ENCODE measurements at places on chromosomes 6 and 20.

DNA sequence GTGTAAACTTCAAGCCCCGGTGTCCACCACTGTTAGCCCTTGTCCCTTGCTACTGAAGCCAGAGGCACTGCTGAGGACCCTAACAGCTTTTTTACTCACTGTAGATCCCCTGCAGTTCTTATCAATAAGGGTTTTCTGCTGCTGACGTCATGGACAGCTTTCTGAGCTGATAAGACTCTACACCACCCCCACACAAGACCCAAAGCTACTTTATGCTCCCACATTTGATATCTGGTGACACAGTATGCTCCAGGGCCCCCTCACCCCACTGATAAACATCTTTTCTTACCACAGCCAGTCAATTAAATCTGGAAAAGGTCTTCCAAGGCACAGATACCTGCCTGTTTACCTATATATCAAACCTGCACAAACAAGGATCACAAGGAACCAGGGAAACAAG lies 65.3 kb downstream of the NUS1 start:
- no peak for DNase-seq

DNA sequence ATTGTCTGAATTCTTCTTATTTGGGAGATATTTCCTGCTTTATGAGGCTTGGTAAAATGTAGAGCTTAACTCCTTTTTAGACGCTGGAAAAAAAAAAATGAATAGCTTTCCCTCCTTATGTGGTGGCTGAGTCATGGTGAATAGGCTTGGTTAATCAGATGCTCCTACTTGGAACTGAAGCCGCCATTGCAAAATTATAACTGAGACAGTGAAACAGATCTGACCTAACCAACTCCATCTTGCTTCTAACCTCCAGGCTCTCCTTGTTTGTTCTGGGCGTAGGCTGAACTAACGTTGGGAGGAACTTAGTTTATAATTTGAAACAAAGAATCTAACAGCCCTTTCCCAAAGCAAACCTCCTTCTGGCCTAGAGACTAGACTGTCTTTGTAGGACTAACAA lies 43.2 kb upstream of the PLCB4 start:
- no peak for DNase-seq

DNA sequence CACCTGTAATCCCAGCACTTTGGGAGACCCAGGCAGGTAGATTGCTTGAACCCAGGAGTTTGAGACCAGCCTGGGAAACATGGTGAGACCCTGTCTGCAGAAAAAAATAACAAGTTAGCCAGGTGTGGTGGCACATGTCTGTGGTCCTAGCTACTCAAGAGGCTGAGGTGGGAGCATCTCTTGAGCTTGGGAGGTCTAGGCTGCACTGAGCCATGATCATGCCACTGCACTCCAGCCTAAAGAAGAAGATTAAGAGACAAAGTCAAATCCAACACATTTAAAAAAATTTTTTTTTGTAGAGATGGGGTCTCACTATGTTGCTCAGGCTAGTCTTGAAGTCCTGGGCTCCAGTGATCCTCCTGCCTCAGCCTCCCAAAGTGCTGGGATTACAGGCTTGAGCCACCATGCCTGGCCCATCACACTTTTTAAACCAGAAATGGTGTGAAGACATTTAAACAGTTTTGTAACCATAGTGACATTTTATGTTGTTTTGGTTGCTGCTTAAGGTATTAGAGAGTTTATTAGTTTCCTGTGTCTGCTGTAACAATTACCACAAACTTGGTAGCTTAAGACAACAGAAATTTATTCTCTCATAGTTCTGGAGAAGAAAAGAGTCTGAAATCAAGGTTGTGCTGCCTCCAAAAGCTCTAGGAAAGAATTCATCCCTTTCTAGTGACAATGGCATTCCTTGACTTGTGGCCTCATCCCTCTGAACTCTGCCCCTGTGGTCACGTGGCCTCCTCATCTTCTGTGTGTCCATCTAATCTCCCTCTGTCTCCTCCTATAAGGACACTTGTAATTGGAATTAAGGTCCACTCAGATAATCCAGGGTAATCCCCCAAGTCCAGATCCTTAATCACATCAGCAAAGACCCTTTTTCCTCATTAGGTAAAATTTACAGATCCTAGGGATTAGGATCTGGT lies 104.6 kb upstream of the TNFAIP3 start:
- DNase-seq, result no peak

- no peak for DNase-seq
These were observed 122.6 kb upstream of the ID4 start for GRCh38 chr6:19714434-19715166.

DNA sequence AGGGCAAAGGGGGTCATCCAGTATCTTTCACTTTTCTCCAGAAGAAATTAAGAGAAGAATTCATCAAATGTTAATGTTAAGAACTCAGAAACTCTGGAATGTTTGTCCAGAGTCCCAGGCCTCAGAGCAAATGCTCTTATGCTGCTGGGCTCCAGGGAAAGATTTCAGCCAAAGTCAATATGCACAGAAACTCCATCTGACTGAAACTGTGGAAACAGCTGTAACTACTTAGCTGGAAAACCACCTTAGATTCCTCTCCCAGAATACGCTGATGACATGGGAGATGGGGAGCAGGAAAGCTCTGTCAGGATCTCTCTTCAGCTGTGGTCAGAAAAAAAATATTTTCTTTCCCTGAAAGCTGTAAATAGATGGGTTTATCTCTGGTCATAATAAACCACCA lies 559.6 kb downstream of the RFPL4B start:
- no peak for DNase-seq

- DNase-seq, result peak; percentile 16
These were observed 57.2 kb upstream of the ARHGAP18 start for GRCh38 chr6:129766959-129767728.

GRCh38 chr20:1493536-1493935 lies 2.3 kb upstream of the SIRPB2 start:
- DNase-seq, result no peak

DNA sequence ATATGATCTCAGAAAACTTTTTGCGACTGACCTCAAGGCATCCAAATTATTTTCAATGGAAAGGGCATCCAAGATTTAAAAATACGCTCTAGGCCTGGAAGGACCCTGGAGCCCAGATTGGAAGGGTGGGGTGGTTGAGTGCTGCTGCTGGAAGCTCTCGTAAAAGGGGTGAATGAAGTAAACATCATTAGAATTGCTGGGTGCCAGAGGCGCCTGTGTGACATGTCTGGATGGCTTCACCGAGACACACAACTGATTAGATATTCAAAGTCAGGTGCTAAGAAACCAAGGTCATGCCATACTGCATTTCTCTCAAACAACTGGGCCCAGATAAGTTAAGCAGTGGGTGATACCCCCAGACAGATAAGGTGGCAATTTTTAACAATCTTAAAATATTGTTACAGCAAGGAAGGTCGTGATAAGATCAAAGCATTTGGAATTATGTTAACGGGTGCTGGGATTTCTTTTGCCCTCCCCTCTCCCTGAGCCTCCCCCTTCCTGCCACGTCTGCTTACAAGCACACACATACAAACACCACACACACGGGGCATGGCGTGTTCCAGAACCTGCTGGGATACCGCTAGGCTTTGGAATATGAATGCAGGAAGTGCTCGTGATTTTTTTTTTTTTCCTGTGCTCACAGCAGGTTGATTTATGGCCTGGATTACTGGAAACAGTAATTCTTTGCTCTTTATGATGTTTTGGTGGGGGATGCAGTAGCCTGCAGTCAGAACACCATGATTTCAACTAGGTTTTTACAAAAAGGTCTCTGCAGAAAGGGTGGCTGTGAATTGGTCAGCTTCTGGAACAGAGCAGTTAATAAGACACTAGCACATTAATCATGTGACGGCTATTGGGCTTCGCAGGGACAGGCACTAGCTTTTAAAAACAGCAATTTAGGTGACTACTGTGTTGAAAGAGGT lies 551.2 kb downstream of the QKI start:
- no peak for DNase-seq

DNA sequence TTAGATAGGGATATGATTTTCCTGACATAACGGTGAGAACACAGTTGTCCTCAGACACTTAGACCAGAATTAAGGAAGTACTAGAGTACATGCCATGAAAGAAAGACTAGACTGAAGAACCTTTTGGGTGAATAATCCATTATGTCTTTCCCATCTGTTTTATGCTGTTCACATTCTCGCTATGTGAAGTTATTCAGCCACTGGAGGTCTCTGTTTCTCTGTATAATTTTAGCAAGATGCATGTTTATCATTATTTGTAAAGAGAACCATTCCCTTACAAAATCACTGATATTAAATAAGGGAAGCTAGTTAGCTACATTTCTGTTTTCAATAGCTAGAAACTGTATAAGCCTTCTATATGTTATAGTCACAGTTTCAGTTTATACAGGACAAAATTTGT lies 391.9 kb downstream of the CD109 start:
- no peak for DNase-seq

- no peak for DNase-seq
These were observed 251.8 kb upstream of the PRND start for GRCh38 chr20:4469910-4470309.

- DNase-seq, result no peak
These were observed 22.3 kb upstream of the HLA-DQA2 start for GRCh38 chr6:32718879-32719278.

DNA sequence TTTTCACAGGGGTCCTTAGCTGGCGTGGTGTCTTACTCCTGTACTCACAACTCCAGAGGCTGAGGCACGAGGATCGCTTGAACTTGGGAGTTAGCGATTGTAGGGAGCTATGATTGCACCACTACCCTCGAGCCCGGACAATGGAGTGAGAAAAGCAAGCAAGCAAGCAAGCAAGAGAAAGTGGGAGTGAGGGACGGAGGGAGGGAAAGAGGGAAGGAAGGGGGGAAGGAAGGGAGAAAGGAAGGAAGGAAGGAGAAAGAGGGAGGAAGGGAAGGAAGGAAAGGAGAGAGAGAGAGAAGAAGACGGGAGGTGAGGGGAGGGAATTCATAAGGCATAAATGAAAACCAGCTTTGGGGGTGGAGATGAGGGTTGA lies 120.5 kb downstream of the TRIM27 start:
- DNase-seq, result no peak

DNA sequence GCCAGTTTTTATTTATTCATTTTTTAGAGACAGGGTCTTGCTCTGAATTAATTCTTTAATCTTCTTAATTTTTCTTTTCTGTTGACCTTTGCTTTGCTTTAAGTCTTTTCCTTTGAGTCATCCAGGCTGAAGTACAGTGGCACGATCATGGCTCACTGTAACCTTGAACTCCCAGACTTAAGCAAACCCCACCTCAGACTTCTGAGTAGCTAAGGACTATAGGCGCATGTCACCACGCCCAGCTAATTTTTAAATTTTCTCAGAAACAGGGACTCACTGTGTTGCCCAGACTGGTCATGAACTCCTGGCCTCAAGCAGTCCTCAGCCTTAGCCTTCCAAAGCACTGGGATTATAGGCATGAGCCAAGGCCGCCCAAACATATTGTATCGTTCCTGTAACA lies 71.3 kb upstream of the GNRH2 start:
- no peak for DNase-seq

GRCh38 chr6:43127180-43127579 lies 43.9 kb upstream of the SRF start:
- DNase-seq, result no peak

GRCh38 chr6:6470123-6470522 lies 118.4 kb upstream of the LY86 start:
- no peak for DNase-seq

- no peak for DNase-seq
These were observed 345.8 kb upstream of the PRND start for GRCh38 chr20:4375881-4376280.

Measured in GM12891 (cell line).